AG09319 (cell line): ENCODE measurements at places on chromosomes 12 and 14.

DNA sequence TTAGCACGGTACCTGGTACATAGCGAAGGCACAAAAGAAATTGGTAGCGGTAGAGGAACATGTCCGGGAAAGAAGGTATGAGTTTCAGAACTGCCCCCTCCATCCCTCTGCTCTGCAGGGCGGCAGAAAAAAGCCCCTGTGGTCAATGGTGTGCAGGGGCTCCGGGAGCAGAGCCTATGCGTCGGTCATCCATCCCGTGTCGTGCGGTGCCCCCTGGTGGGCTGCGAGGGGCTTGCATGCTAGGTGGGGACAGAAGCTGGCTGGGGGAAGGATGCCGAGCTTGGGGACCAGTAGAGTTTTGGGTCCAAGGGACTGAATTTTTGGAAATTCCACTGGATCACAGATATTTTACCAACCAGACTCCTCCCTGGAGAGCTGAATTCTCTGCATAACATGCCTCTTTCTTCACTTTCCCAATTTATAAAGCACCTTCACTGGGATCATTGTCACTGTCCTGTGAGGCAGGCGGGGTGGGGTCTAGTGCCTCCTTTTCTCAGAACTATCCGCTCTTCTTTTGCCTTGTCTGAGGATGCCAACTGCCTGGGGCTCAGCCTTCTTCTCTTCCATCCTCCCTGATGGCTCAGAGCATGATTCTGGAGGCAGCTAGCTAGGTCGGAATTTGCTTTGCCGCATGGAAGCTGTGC is 148.7 kb downstream of the SMOC1 start:
- DNase-seq, result no peak

DNA sequence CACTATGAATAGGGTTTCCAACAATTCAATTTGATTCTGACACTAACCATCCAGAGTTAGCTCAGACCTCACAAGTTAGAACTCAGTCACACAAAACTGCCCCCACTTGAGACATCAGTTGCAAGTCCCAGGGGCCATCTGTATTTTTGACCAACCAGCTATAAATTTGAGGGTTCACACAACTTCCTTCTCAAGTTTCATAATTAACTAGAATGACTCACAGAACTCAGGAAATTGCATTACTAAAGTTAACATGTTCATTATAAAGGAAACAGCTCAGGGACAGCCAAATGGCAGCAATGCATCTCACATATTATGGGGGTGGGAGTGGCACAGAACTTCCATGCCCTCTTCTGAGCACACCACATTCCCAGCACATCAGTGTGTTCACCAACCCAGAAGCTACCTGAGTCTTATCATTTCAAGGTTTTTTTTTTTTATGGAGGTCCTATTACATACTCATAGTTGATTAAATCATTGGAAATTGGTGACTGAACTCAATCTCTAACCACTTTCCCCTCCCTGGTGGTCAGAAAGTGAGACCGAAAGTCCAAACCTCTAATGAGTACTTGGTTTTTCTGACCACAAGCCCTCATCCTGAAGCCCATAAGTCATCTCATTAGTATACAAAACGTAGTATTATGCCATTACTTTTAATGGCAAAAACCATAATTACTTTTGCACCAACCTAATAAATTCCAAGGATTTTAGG is 1721.5 kb upstream of the SEL1L start:
- no peak for DNase-seq

GRCh38 chr12:93857991-93858447 is 180.8 kb downstream of the CRADD start:
- DNase-seq, result no peak

GRCh38 chr14:36511981-36512584 is 7.9 kb downstream of the NKX2-1 start:
- DNase-seq, result no peak

DNA sequence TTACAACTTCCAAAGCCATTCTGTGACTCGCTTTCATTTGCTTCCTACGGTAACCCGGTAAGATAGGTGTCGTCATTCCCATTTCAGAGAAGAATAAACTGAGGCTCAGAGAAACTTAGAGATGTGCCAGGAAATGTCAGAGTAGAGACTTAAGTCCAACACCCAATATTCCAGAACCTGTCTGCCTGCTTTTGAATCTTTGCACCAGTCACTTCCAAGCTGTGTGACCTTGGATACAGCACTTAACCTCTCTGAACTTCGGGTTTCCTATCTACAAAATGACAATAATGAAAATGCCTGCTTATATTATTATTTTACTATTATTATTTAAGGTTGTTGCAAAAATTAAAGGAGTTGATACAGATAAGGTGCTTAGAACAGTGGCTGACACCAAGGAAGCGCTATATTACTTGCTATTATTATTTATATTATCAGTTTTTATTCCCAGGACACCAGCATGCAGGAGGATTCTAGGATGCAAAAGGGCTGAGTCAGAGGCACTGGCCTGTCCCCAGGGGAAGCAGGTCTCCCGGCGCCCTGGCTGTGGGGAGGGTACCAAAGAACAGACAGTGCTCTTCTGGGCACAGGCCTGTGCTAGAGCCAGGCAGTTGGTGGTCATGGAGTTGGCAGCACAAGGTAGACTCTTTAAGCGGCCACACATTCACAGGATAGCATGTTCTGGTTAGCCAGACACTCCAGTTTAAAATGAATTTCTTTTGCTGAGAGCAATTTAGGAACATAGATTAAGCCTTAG is 5.4 kb downstream of the HSPB8 start:
- no peak for DNase-seq

- no peak for DNase-seq
Observed at GRCh38 chr14:99733540-99734405, 49.7 kb downstream of the CYP46A1 start.

- DNase-seq, result no peak
Observed at GRCh38 chr14:36315159-36315853, 5.1 kb downstream of the MBIP start.

- DNase-seq, result no peak
Observed at GRCh38 chr14:60002819-60003492, 83.0 kb downstream of the LRRC9 start.

DNA sequence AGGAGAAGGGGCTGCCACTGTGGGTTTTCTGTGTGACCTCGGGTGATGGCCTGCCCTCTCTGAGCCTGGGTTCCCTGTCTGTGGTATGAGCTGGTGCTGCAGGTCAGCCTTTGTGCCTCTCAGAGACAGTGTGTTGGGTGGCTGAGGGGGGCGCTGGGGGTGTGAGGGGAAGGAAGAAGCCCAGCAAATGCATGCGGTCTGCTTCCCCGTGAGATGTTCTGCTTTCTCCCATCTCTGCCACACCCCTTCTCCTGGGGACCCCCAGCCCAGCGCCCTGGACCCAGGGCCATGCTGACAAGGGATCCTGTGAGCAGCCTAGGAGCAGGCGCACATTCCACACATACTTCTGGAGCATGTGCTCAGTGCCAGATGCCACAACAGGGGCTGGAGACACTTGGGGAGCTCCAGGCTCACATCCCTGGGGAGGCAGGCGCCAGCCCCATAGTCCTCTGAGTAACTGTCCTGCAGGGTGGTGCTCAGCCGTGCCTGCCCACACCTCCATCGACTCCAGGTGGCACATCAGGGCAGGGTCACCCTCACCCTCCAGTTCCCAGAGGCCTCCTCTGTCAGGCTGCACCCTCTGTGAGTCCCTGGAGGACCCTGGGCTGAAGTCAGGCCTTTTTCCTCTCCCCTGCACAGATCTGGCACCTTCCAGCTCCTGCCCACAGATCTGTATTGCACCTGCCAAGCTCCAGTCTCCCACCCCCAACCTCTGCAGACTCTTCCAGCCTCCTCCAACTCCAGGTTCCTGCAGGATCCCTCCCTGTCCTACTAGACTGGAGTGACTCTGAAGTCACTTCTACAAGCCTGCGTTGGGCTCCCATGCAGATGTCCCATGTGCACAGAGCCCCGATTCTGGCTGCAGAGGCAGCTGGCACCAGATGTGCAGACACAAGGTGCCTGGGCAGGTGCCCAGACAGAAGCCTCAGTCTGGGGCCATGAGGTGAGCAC is 205.6 kb downstream of the KIF26A start:
- DNase-seq, result no peak

DNA sequence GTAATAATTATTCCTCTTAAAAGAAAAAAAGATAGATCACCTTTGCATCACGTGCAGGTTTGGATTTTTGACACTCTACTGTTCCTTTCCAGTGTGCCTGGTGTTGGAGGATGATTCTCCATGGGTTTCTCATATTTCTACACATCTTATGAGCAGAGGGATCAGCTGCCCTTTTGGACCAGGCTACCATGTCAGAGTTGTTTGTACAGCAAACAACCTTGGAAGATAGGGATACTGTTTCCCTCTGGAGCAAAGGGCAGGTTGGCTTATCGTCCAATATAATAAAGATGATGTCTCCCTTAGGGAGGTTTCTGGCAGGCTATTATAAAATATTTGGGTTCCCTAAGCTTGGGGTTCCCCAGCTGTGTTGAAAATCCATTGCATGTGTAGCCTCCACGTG is 42.1 kb downstream of the DAO start:
- no peak for DNase-seq

DNA sequence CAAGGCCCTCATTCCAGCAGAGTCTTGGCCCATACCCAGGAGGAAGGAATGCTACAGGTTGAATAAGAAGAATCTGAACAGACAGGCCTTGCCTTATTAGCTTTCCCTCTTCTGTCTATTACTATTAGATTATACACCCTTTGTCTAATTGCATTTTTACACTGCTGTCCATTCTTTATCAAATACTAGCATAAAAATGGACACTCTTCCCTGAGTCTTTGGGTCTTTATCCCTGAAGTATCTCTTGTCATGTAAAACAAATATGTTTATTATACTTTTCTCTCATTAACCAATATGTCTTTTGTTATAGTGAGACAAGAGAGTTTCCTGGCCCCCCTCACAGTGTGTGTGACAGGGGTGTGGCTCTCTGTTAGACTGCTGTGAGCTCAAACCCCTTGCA is 897.4 kb upstream of the SEL1L start:
- DNase-seq, result no peak

DNA sequence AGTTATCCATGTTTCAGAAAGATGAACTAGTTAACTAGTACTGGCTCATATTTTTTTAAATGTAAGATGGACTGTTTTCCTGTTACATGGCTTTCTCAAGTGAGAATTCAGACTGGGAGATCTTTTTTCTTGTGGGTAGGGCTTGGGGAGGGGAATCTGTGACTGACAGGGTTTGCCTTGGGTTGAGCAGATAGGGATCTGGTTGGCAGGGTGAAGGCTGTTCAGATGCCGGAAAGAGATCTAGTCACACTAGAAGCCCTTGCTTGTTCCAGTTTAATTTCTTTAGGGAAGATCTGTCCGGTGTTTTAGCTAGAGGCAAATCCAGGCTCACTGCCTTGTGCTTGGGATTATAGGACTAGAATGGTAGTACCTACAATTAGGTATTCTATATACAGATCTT is 63.2 kb downstream of the FBXO33 start:
- DNase-seq, result no peak

DNA sequence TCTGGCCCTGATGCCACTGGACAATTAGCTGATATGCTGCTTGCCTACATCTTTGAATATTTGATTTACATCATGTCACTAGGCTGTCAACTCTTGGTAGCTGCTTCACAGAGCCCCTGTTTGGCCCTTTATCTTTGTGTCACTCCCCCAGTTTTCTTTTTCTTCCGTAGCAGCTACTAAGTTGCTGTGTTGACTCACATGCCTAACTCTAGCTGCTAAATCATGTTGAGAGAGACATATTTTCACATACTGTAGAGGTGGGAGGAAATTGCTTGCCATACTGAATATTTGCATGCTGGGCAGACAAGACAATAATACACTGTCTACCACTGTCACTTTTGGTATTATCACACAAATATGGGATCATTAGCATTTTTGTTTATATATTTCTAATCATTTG is 147.1 kb upstream of the NOVA1 start:
- no peak for DNase-seq

DNA sequence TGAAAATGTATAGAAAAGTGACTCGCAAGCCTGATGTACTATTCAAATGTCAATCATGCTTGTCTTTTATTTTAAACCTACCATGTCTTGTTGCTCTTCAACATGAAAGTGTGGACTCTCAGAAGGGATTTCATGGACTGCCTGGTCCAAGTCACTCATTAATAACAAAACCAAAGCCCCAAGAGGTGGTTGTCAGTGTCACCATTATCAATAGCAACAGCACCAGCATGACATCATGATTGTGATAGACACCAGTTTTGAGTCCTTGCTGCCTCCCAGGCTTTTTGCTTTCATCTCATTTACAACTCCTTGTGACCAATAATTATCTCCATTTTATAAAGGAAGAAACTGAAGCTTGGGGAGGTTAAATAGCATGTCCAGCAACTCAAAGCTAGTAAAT is 112.0 kb upstream of the TMPO start:
- DNase-seq, result no peak

DNA sequence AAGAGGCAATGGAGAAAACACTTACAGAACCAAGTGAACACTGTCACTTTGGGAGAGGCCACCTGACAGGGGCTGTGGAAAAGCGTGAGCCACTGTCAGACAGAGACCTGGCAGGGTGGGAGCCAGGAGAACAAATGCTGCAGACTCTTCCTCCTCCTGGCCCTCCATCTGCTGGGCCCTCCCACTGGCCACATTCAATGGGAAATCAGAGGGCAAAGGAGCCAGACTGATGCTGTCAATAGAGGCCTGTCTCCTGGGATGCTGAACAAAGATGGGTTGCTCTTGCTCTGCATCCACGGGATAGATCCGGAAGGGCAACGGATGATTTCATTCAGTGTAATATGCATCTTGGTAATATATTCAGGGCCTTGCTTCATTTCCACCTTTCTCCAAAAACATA is 44.9 kb upstream of the BCAT1 start:
- no peak for DNase-seq

DNA sequence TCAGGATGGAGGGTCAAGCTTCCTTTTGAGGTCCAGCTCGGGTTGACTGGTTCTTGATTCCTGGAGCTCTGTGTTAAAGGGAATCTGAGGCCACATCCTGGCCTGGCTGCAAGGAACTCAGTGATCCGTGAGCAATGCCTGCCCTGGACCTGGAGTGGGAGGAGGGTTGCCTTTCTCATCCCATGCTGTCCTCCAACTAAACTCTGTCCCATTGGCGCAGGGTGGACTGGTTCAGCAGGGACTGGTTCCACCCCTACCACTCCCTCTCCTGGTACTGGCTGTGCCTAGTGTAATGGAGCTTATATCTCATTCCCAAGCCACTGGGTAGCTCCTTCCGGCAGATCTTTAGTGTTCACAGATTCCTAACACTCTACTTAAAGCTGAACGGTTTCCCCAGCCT is 3.9 kb upstream of the CMKLR1 start:
- peak; percentile 79 for DNase-seq

GRCh38 chr12:130953771-130954543 is at the start of gene ADGRD1:
TSS of gene ADGRD1 (plus strand) at chr12:130953907. CDS start at chr12:130954466, 559 bp downstream.
- DNase-seq, result no peak

- DNase-seq, result no peak
Observed at GRCh38 chr12:117316336-117316735, 45.1 kb downstream of the NOS1 start.

GRCh38 chr14:33642691-33643244 is 308.1 kb downstream of the EGLN3 start:
- no peak for DNase-seq
